Mesenteric fat pad (tissue), 1 donor: ENCODE measurements at places on chromosomes 2 and 18.

DNA sequence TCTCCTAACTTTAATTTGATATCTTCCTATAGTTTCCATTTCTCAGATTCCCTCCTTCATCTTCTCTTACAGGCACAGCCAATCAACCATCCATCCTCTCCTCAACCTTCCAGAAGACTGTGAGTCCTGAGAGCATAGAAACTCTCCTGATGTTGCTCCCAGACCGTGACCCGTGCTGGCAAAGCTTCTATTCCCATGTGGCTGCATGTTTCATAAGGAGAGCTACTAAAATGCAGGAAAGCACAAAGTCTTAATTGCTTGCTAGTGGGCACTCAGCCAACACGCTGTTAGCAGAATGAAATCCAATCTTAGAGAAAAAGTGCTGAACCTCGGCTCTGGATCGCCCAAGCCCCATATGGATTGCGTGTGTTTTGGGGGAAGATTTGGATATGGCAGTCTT is 1244.7 kb upstream of the ZEB2 start:
- no peak for DNase-seq

- peak; percentile 84 for DNase-seq
Measured at GRCh38 chr18:48914581-48915251, 36.0 kb downstream of the SMAD7 start.

GRCh38 chr2:131030478-131030971 is 62.7 kb downstream of the FAM168B start:
- DNase-seq, result peak; percentile 73

- no peak for DNase-seq
Measured at GRCh38 chr2:60413814-60414168, 139.7 kb downstream of the BCL11A start.

GRCh38 chr18:39839782-39840181 is 2115.3 kb upstream of the PIK3C3 start:
- DNase-seq, result no peak

DNA sequence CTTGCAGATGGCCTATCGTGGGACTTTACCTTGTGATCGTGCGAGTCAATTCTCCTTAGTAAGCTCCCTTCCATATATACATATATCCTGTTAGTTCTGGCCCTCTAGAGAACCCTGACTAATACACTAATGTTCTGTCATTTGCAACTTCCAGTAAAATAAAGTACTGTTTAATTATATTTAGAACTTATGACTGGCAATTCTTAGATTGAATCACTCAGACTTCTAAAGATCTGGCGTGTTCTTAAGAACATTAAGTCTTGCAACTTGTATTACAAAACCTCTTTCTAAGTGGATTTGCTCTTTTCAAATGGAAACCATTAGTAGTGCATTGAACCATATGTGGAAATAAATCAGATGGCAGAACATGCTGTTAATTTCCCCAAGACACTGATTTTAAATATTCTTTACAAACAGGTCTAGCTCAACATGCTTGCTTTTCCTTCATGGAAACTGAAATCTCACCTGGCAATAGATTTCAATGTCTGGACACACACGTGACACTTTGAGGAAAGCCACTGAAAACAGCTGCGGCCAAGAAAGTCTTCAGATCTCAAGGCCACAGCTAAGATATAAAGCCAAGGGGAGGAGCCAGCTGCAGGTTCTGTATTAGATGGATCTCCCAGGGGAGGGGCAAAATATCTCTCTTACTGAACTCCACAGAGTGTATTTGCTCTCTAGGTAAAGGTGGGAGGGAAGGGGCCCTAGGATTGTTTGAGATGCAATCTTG is 50.6 kb downstream of the PMAIP1 start:
- DNase-seq, result no peak

DNA sequence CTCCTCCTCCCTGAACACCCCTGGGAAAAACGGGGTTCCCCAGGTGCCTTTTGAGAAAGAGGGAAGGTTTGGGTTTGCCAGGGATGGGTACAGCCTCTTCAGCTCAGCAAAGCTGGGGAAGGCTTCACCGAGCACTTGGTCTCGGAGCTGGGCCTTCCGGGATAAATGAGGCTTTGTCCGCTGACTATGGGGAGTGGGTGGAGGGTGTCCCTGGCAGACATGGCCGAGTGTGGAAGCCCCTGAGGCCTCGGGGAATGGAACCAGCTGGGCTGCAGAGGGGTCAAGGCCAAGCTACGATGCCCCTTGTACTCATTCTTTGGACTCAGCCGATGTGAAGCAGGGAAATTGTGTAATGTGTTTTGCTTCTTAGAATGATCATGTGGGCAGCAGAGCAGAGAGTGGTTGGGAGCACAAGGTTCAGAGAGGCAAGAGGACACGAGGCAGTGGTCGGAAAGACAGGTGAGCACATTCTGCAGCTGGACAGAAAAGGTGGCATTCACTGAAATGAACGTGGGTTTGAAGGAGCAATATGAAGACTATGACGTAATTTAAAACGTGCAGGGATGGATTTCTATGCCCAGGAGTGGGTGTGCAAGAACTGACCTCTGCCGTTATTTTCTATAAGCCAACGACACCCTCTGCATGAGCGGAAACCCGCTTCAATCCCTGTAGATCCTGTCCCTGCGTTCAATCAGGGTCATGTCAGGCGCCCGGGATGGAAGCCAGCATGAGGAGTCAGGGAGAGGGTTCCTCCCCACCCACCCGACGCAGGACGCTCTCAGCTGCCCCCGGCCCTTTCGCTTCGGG is 142.6 kb downstream of the PXDN start:
- DNase-seq, result no peak

DNA sequence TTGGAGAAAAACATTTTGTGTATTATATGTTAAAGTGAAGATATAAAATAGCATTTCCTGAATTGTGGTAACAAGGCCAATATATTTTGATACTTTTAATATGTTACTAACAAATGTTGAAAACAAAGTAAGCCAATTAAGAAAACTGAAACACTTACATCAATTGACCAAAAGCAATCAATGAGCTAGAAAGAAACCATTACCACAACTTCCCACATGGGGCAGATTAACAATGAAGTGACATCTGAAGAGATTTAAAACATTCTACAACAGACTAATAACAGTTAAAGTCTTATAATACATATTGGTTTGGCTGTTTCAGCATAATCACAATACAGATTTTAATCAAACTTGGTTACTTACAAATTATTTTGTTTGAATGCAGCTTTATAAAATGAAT is 282.4 kb upstream of the NETO1 start:
- DNase-seq, result no peak

GRCh38 chr2:951224-952006 is 766 bp downstream of the SNTG2 start:
- no peak for DNase-seq

DNA sequence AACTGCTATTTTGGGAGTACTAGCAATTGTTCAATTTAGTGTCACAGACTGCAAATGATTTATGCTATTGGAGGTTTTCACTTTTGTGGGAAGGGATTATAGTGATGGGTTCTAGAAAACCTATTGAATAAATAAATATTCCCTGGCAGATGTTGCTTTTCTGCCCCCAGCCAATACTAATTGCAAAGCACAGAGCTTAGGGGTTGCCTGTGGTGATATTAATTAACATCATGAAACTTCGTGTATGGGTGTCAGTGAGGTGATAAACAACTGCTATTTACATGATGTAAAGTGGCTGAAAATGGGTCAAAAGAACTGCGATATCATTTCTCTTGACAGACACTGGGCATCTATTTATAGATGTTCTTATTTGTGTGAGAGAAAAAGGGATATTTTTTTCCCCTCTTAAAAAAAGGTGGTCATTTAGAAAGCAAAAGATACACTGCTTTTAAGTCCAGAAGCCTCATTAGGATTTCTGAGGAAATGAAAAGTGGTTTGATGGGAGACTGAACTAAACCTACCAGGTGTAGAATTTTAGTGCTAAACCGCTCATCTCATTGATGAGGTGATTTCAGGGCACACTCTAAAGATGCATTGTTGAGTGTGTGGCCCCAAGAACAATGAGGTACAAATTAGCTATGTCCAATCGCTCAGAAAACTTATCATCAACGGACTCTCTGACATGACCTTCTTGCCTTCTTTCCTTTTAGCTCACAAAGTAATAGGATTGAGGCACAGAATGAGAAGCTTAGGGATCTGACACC is 116.7 kb upstream of the CHST9 start:
- no peak for DNase-seq

GRCh38 chr2:140905083-140905781 is 1225.6 kb downstream of the LRP1B start:
- no peak for DNase-seq

DNA sequence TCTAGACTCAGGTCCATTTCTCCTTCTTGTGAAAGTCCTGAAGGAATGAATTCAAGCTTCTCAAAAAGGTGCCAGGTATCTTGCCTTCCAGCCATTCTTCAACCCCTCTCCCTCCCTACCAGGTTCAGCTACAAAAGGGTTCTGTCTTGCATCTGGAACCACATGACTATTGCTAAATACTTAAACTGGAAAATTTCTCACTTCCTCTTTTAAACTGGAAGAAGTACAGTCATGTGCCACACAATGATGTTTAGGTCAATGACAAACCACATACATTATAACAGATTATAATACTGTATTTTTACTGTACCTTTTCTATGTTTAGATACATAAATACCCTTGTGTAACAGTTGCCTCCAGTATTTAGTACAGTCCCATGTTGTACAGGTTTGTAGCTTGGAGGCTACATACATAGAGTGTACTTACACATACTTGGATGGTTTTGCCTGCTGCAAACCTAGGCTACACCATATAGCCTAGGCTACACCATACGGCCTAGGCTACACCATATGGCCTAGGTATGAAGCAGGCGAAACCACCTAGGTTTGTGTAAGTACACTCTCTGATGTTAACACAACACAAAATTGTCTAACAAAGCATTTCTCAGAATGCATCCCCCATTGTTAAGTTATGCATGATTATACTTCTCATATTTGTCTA is 142.0 kb upstream of the DNMT3A start:
- no peak for DNase-seq
